HFF-Myc (cell line): ENCODE measurements at places on chromosomes 6 and 20.

GRCh38 chr6:112096901-112097300, 9.5 kb downstream of the FAM229B start:
- DNase-seq = no peak

GRCh38 chr6:12331951-12332749, 42.0 kb downstream of the EDN1 start:
- DNase-seq = no peak

GRCh38 chr20:19554666-19555065, 203.4 kb upstream of the RIN2 start:
- DNase-seq = no peak

GRCh38 chr6:63856271-63856670, 220.7 kb downstream of the PHF3 start:
- no peak for DNase-seq

- no peak for DNase-seq
Observed at GRCh38 chr6:24397631-24398030, 5.1 kb upstream of the MRS2 start.

DNA sequence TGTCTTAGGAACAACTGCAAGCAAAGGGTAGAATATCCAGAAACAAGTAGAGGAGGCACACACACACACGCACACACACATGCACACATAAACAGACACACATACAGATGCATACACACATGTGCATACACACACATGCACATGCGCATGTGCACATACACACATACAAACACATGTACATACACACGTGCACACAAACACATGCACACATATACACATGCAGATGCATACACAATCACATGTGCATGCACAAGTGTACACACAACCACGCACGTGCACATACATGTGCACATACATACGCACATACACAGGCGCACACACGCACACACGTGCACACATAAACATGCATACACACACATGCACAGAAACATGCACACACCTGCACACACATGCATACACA, 206.5 kb upstream of the OPRM1 start:
- no peak for DNase-seq

DNA sequence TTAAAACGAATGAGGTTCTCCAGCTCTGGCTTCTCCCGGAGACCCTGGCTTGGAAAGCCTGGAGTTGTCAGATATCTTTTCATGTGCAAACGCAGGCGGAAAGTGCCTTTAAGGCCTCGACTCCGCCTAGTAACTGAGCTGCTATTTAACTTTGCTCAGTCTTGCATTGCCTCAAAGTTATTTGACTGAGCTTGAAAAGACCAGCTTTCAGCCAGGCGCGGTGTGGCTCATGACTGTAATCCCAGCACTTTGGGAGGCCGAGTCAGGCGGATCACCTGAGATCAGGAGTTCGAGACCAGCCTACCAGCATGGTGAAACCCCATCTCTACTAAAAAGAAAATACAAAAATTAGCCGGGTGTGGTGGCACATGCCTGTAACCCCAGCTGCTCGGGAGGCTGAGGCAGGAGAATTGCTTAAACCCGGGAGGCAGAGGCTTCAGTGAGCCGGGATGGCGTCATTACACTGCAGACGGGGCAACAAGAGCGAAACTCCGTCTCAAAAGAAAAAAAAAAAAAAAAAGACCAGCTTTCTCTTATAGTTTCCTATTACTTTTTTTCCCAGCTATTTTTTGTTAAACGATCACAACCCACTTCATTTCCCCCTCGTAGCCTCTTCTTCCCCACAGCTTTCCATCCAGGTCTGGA, 1.9 kb downstream of the GCNT2 start:
- DNase-seq = no peak

GRCh38 chr6:6494677-6495076, 93.8 kb upstream of the LY86 start:
- DNase-seq = no peak

- DNase-seq = no peak
Observed at GRCh38 chr6:2116496-2116895, 128.9 kb downstream of the GMDS start.

DNA sequence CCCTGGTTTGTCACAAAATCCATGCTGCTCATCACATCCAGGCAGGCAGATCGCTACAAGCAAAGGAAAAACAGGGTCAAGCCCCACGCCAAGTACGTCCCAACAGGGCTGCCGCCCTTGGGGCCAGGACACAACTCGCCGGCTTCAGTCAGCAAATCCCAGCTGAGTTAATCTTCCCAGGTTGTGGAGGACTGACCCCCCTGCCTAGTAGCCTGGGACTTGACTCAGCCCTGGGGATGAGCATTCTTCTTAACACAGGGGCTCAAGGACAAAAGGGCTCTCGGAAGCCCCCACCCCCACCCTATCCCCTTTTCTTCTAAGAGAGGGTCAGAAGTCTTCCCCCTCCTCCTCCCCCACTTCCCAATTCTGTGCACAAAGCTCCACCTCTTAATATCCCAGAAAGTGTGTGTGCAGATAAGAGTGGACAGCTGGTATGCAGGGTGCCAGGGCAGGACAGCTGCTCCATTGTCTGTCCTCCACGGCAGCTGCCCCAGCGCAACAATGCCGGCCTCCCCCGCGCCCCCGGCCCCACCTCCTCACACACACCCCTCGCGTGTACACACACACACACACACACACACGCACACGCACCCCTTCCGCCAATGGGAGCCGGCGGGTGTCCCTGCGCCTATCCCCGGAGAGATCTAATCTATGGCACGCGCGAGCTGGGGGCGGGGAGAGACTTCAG, 4.5 kb downstream of the DLL1 start:
- DNase-seq = no peak

DNA sequence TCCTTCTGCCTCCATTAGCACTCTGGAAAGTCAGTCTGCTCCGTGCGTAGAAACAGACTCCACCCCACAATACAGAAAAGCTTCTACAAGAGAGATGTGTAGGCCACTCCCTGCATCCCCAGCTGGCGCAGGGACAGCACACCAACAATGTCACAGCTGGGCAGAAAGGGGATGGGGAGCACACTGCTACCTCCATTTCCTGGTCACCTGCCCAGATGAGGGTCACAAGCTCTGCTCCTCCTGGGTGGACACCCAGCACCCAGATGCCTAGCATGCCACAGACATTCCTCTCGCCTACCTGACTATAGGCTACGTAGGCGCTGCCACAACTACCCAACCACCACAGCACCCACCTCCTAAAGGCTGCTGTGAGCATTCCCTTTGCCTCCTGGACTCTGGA, 12.2 kb downstream of the BEND3 start:
- no peak for DNase-seq

- DNase-seq = no peak
Observed at GRCh38 chr6:86042214-86042613, 399.5 kb upstream of the SYNCRIP start.

GRCh38 chr6:12113190-12113577, 101.1 kb downstream of the HIVEP1 start:
- no peak for DNase-seq

DNA sequence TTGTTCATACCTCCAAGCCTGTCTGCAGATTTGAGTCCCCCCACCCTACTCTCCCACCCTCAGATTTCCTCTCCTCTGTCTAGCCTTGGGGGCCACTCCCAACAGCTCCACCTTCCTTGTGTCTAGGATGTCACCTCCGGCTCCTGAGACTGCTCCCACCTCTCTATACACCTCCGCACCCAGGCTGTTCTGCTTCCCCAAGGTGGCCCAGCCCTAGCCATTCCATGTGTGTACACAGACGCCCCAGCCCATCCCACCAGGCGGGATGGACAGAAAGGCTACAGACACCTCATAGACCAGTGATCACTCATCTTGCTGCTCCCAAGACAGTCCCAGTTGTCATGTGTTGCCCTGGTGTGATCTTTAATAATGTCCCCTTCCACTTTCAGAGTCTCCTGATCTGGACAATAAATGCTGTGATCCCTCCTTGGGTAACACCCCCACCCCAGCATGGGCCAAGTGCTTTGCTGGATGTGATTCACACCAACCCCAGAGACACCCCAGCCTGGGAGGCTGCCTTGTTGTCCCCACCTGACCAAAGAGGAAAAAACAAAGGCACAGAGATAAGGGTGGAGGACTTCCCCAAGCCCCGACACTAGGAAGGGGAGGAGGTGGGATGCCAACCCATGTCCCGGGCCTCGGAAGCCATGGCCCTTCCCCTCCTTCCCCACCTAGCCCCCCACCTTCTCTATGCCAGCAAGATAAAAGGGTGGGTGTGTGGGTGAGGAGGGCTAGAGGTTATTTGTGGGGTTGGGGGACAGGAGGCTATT, 36.1 kb downstream of the MDFI start:
- DNase-seq = no peak
